ENCODE measurements at places on chromosomes 7 and 10.

DNA sequence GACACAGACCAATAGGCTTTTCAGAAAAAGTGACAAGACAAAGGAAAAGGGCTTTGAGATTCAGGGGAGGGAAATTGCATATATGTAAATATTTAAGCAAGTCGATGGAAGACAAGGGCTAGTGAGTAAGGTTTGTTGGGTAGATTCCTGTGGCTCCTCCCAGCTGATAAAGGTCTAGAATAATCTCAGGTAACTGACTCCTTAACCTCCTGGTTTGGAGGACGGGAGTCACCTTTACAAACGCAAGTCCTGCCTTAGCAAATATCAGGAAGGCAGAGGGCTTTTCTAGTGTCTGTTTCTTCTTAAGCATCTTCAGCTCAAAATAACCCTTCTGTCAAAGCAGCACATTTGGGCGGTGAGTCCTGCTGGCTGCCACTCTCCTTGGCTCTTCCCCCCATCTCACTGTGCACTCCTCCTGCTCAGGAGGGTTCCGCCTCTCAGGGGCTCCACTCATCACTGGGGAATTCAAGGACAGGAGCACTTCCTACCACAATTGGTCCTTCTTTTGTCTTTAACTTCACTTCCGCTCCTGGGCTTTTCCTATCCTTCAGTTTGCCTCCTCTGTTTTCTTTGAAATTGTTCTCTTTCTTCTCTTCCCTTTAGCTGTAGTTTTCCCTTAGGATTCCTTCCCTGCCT lies 496.3 kb upstream of the KLF6 start:
- no peak for DNase-seq

DNA sequence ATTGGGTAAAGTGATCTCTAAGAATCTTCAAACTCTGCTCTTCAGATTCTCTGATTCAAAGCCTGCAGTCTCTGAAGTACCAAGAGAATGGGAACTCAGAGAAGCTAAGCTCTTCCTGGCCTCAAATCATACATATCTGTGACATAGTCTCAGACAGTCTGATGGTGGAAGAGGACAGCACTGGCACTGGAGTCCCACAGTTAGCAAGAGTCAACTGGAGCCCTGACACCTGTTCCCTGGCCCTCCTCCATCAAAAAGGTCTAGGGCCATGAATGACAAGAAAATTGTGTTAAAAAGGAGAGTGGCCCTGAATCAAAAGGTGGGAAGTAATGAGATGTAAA lies 37.7 kb downstream of the PRSS2 start:
- no peak for DNase-seq

GRCh38 chr10:3778692-3779157 lies 6.3 kb downstream of the KLF6 start:
- DNase-seq, result no peak

GRCh38 chr7:94335586-94335985 lies 59.1 kb upstream of the COL1A2 start:
- DNase-seq, result no peak

- DNase-seq, result no peak
Measured at GRCh38 chr10:108462005-108462404, 1297.5 kb upstream of the SORCS1 start.

GRCh38 chr10:98467506-98468318 lies 21.0 kb upstream of the HPS1 start:
- peak; percentile 71 for DNase-seq

GRCh38 chr10:69086001-69086509 lies 1.8 kb upstream of the SRGN start:
- no peak for DNase-seq

Measured in stimulated activated naive CD4-positive, alpha-beta T cell (primary cell).